ENCODE measurements at places on chromosomes 4 and X.

- no peak for DNase-seq
These were observed 7.9 kb upstream of the ADAM29 start for GRCh38 chr4:174910271-174910670.

- no peak for DNase-seq
These were observed 211.6 kb downstream of the RCHY1 start for GRCh38 chr4:75302648-75303047.

GRCh38 chr4:78923464-78924312 is 15.6 kb downstream of the PAQR3 start:
- no peak for DNase-seq

- DNase-seq: no peak
These were observed 219.0 kb downstream of the PALLD start for GRCh38 chr4:168715896-168716295.

- no peak for DNase-seq
These were observed 394.9 kb upstream of the BOD1L1 start for GRCh38 chr4:14022456-14022855.

GRCh38 chr4:145882604-145883003 is 56.0 kb downstream of the ZNF827 start:
- no peak for DNase-seq

- DNase-seq: no peak
These were observed 105.8 kb downstream of the CHIC1 start for GRCh38 chrX:73668779-73669178.

DNA sequence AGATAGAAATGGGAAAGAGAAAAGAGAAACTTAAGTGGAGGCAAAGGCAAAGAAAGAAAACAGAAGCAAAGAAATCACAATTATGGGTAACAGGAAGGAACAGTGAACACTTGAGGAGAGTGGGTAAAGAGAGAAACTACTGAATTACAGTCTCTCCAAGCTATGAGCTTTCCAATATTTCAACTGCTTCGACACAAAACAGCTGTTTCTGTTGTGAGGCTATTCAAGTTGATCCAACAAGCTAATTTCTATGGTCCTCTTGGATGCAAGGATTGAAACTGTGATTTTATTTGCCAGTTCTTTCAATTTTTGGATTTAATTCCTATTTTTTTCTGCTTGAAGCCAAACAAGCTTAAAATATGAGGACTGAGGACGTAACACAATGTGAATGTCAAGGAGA is 80.5 kb upstream of the ADGRA3 start:
- DNase-seq: no peak

DNA sequence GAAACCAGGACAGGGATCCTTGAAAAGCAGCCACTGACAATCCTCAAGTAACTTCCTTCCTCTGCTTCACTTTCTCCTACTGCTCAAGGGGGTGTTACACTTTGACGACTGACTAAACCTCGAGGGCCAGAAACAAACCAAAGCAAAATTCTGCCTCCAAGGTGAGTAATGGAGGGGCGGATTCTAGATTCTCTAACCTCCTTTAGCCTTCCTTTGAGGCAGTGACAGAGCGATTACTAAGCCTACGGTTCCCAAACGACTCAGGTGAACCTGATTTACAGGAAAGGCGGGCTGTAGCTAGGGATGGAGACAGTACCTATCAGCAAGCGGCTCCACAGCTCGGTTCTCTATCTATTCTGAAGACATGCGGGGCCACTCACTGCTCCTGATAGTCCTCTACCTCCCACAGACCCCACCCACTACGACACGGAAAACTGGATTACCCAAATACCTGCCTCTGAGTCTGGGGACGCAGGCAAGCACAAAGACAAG is 487 bp downstream of the TBCK start:
- no peak for DNase-seq

DNA sequence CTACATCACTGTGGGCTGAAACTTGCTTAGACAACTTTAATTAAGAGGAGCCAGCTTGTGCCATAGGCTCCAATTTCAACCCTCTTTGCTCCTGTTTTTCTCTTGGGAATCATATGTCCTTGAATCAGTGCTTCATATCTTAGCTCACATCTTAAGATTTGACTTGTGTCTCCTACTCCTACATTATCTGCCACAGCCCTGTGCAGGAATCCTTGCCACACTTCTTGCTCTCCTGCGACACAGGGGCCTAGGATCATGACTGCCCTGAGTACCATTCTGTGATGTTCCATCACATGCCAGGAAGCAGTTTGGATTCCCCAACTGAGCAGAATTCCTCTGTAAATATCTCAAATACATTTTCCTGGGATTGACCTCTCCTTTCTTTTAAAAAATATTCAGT is 36.4 kb downstream of the ARSJ start:
- no peak for DNase-seq

DNA sequence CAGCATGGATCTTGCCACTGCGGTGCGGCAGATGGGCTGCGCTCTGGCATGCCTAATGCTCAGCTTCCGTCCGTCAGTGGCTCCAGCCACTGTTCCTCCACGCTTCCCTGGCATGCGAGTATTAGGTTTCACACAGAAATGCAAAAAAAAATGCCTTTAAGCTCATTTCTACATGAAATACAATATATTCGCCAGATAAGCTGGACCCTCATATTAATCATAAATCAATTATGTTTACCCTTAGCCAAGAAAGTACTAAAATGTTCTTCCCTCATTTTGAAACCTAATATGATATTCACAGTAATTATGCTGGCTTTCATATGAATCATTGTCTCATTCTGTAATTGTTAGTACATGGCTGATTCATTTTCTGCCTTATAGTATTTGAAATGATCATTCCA is 115.5 kb upstream of the FAM241A start:
- no peak for DNase-seq

- DNase-seq: no peak
These were observed 221.7 kb downstream of the BCOR start for GRCh38 chrX:39875834-39876628.

GRCh38 chr4:5220028-5220427 is 168.7 kb downstream of the STK32B start:
- DNase-seq: no peak

DNA sequence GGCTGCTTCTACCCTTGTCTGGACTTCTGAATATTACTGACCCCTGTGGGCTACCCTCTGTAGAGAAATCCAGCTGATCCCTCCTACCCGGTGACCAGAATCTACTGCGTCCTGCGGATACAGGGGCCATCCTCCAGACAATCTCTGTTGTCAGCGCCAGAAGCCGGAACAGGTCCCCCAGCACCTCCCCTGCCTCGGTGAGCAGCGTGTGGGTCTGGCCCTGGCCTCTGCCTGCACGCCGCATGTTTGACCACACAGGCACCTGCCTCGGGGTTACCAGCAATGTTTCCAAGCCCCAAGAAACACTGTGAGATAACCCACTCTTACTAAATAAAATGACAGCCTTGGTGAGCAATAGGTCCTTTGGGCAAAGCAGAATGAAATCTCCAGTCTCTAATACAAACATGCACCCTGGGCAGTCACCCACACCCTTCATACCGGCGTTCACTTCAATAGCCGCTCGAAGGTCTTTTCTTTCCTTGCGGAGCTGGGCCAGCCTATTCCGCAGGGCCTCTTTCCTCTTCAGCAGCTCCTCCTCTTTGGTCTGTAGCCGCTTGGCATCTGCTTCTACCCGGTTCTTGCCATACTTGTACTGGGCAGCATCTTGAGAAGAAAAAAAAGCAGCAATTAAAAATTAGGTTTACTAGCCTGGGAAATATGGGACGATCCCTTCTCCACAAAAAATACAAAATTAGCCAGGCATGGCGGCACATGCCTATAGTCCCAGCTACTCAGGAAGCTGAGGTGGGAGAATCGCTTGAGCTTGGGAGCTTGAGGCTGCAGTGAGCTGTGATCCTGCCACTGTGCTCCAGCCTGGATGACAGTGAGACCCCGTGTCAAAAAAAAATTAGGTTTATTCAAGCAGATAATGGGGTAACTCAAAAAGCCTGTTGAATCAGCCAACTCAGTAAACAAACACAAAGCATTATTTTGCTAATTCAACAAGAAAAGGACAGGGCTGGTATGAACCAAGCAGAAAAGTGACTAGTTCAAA is 165.1 kb downstream of the AFAP1 start:
- no peak for DNase-seq

DNA sequence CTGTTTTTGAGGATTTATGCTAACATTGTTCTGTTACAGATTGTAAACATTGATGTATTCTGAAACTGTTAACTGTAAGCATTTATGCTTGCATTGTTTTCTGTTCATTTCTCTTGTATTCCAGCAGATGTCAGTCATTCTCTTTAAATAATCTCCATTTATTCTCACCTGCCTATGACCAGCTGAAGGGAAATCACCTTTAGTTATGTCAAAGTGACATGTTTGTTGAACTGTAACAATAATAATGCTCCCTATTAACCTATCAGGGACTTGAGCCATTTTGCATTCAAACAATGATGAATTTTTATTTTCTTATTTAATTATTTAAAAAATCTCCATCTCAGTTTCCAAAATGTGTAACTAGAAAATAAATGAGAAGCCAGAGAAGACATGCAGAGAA is 58.0 kb downstream of the SPCS3 start:
- no peak for DNase-seq

DNA sequence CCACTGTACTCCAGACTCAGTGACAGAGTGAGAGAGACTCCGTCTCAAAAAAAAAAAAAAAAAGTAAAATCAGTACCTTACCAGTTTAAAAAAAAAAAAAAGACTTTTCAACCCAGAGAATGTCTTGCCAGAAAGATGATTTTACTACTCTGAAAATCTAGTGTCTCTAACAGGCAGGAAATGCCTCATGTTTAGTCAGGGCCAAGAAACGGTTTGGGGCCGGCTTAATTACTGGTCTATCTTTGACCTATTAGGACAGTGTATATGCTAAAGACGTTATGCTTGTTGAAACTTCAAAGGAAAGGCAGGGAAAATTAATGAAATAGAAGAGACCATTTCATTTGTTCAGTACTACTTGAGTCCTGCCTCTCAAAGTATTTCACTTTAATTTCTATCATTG is 9.9 kb downstream of the BEND4 start:
- no peak for DNase-seq

GRCh38 chrX:128759745-128760144 is 707.5 kb upstream of the ACTRT1 start:
- DNase-seq: no peak

DNA sequence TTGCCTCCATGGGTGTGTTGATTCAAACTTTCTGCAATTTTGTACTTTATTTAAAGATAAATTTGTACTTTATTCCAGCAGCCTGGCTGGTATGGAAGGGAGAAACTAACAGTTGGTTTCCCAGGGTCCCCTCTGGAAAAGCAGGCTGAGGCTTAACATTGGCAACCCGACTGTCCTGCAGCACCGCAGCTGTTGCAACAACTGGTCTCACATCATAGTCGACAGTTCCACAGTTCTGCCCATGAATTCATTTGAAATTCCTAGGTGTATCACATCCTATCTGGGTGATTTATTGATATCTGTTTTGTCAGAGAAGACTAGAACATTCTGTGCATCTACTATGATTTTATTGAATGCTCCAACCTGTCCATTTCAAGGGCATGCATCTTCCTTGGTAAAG is 98.8 kb upstream of the GATB start:
- no peak for DNase-seq

DNA sequence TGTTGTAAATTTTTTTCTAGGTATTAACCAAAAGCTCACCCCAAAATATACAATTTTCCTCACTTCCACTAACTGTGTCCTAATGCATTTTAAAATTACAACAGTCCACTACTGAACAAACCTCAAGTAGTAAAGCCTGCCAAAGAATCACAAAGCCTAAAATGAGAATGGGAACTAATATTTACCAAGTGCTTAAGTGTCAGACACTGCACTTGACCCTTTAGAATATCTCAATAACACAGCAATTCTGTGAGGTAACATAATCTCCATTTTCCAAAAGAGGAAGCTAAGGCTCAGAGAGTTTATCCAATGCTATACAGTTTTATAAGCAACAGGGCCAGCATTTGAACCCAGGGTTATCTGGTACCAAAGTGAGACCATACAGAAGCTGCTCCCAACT is 4.9 kb downstream of the SLC9A7 start:
- DNase-seq: no peak

- DNase-seq: no peak
These were observed 6.3 kb downstream of the MEPE start for GRCh38 chr4:87838890-87839591.

DNA sequence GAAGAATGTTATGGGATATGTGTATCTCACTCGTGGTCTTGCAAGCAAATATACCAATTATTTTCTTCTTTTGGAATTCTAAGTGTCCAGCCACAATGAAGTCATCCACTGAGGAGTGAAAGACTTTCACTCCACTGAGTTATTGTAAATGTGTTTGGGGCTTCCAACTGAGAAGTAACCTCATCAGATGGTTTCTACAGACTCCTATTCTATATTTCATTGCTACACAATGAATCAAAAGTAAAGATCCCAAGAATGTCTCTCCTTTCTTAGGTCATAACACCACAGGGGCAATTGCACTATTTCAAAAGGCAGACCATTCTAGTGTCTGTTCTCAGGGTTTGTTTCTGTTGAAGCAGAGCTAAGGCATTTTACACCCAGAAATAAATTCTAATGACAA is 12.3 kb upstream of the VCX2 start:
- no peak for DNase-seq

- no peak for DNase-seq
These were observed 15.2 kb downstream of the ETDC start for GRCh38 chrX:135324463-135324862.

DNA sequence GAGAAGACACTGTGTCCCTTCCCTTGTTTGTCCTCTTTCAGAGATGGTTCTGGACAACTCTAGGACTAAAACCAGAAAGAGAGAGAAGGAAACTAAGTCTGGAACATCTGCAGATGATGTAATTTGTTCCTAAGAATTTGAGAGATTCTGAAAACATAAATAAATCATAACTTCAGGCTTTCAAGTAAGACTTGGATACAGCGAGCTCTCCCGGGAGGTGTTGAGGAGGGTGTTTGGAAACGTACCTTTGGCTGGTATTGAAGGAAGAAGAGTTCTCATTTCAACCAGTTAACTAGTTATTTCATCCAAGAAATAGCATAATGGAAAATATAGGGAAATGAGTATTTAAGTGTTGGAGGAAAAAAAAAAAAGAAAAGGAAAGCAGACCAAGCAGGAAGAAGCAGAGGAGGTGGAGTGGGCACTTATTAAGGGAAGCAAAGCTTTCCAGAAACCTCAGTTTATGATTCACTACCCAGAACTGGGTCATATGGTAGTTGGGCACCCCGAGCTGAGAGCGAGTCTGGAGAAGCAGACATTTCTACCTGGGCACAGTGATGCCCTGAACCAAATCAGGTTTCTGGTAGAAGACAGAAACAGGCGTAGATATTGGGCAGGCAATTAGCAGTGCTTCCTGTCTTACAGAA is 26.9 kb downstream of the CCNG2 start:
- DNase-seq: no peak

DNA sequence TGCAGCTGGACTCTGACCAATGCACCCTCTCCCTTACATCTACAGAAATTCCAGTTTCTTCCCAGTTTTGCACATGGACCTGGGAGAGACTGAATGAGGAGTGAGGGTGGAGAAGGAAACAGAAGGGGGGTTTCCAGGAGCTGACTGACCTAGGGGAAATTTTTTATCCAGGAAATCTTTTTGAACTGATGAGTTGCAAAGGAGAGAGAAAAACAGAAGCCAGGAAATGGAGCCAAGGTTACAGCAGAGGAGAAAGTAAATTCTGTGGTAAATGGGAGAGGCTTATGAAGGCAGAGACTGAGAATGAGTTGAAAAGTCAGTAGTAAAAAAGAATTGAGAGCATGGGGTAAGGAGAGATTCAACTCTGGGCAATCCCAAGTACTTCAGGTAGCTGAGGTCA is 192.8 kb downstream of the SMIM20 start:
- no peak for DNase-seq

- DNase-seq: no peak
These were observed 2.4 kb downstream of the RNF175 start for GRCh38 chr4:153757407-153757806.
